ENCODE measurements at places on chromosomes 16 and 17.

GRCh38 chr17:44235583-44235936 lies 16.1 kb upstream of the UBTF start:
- no peak for DNase-seq

DNA sequence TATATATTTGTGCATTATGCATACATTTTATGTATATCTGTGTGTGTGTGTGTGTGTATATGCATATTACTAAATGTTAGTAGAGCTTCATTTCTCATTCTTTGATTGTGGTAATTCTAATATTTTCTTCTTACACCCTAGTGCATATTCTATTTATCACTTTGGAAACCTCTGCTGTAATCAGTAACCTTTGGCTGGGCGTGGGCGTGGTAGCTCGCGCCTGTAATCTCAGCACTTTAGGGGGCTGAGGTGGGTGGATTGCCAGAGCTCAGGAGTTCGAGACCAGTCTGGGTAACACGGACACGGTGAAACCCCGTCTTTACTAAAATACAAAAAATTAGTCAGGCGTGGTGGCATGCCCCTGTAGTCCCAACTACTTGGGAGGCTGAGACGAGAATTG lies 26.9 kb downstream of the CPSF4L start:
- no peak for DNase-seq

DNA sequence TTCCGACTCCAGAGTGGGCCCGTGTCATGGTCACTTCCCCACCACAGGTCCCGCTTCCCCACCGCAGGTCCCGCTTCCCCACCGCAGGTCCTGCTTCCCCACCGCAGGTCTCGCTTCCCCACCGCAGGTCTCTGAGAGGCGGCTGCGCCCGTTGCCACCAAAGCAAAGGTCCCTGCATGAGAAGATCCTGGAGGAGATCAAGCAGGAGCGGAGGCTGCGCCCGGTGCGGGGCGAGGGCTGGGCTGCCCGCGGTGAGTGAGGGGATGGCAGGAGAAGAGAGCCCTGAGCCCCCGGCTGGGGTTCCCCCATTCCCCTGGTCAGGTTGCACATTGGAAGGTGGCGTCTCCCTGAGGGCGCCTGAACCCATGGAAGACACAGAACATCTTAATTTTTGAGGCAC lies 17.4 kb upstream of the TCF25 start:
- DNase-seq: no peak

DNA sequence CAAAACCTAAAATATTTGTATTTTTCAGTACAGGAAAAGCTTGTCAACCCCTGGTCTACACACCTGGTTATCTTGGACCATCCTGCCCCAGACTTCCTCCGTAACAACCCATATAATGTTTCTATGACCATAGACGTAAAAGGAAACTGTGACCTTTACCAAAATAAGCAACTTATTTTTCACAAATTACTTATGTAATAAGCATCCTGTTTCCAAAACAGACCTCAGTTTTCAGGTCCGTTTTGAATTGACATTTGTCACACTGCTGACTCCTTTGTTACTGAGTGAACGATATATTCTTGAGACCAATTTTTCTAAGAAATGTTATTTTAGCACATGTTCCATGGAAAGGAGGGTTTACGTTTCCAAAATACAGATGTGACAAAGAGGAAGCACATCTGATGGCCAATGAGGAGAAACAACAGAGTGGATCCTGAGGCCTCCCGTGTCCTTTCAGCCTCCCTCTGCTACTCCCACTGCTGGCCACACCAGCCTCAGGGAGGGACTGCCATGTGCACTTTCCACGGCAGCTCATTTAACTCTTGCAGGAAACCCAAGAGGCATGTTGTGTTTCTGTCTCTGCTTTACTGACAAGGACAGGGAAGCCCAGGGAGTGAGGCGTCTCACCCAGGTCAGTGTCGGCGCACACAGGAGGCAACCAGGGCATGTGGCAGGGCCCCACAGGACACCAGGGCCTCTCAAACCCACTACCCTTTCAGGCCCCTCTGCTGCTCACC lies 20.1 kb upstream of the ALDH3A1 start:
- no peak for DNase-seq

DNA sequence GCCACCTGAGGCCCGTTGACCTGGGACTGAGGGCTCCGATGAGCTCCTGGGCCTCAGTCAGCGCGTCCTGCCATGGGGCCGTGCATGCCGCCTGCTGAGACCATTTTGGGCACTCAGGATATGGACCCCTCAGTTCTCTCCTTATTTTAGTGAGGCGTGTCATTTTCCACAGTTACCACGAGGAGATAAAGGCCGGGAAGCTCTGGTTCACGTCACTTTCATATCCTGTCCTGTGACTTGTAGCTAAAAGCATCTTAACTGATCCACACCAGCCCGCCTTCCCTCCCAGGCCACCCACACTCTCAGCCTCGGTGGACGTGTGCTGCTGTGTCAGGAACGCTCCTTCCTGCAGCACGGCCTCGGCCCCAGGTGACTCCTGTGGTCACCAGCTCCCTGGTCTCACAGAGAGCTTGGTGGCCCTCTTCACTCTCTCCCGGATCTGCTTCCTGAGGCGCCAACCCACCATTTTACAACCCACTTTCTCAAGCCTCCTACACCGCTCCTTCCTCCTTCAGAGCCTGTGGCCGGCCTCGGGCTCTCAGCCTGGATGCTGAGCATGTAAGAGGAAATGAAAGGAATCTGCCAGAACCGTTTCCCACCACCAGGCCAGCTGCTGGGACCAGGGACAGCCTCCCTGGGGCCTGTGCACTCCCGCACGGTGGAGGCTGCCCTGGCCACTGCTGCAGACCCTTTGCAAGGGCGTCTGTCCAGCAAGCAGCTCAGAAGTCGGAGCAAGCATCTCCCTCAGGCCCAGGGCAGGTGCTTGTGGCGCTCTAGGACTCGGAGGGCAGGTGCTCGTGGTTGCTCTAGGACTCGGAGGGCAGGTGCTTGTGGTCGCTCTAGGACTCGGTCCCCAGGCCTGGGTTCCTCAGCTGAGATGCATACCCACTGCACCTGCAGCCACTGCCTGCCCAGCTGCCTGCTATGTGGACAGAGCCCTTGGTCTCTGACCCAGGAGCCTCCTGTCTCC lies 23.9 kb upstream of the FASN start:
- DNase-seq: no peak

DNA sequence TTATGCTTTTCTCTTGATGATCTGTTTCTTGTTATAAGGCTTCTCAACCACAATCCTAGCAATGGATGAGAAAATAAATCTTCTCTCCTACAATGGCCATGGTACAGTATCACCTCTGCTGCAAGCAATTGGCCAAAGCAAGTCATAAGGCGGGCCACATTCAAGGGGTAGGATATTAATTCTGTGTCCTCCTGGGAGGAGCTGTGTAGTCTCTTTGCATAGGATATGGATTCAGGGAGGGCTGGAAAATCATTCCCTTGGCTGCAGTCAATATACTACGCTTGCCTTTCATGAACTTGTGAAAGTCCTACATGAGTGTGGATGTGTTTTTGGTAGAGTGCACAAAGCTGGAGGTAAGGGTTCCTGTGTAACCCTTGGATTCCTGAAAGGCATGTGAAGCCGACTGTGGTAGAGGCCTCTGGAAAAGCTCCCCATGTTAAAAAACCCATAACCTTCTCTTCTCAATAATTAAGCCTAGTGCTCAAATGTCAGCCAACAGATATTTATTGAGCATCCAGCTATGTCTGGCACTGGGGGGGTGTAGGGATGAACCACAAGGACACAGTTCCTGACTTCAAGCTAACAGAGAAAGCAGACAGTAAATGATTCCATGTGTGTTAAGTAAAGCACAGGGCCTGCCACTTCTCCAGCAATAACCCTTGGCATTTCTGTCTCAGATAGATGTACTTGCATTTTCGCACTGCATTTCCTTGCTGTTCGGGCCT lies 147.6 kb upstream of the HS3ST3A1 start:
- no peak for DNase-seq

GRCh38 chr17:76709077-76709950 lies 1.5 kb downstream of the MXRA7 start:
- peak; percentile 96 for DNase-seq

DNA sequence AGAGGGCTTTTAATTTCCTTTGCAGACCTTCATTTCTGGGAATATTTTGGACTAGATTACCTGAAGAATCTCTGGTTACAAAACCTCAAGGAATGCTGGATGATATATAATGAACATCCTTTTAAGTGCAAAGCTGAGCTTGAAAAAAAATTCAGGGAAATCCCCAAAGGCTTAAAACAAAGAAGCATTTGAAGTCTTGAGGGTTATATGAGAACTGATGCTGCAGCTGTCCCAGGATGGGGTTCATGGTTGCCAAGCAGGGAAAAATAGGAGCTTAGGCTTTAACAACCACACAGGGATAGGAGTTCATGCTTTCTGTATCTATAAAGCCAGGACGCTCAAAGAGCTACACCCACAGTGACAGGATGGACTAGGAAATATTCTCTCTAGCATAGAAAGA lies 150.4 kb upstream of the IRX5 start:
- DNase-seq: no peak

DNA sequence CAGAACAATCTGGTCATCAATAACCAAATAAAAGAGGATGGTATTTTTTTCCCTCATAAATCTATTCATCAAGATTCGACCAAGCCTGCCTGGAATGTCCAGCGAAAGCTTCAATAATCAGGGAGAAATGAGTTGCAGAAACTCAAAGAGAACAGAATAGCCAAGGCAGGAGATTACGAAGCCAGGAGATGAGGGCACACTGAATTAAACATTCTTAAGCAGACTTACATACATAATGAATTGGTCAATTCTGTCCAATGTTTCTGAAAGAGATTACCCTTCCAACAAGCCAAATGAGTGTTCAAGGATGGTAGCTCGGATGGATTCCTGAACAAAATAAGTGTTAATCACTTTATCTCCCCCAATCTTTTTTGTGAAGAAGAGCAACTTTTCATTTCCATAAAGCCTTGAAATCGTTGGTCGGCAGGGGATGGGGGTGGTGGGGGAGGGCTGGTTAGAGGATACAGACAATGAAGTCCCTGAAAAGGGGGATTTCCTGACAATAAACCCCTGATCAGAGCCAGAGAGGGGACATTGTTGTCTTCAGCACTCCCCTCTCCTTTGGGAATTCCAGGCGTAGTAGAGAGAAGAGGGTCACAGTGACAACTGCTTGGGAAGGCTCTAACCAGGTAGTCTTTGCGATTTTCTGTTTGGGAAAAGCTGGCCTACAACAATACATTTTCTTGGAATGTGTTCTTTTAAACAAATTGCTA lies 20.7 kb downstream of the TOX3 start:
- no peak for DNase-seq

GRCh38 chr17:79890706-79891105 lies 51.5 kb upstream of the CBX4 start:
- DNase-seq: no peak

GRCh38 chr16:9457215-9457614 lies 365.8 kb downstream of the HAPSTR1 start:
- DNase-seq: no peak

DNA sequence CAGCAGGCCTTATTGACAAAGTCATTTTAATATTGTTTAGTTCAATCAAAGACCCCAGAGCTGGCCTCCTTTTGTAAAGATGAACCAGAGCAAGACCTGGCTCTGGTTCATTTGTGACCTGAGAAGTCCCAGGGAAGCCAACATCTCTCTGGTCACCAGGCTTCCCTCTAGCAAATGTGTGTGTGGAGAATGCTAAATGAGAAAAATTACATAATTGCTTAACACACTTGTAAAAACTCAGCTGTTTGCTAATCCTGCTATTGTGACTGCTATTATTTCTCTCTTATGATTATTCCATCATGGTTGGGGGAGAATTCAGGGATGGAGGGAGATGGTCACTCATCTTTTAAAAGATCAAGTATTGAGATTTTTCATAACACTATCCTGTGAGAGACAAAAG lies 94.3 kb upstream of the CLEC3A start:
- DNase-seq: no peak

DNA sequence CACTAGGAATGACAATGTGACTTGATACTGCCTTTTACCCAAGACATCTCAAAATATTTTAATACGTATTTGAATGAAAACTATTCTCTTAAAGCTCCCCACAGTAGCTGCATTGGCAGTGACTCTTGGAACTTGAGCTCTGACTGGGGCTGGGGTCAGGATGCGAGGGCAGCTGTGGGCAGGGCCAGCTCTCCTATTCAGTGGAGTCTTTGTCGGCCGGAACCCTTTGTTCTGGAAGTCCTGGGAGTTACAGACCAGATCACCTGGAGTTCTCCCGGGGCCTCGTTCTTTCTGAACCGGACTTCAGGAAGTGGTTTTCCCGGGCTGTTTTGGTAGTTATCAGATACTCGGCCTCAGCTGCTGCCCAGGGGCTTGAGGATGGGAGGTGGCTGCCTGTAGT lies 84.9 kb downstream of the NPIPB11 start:
- no peak for DNase-seq

DNA sequence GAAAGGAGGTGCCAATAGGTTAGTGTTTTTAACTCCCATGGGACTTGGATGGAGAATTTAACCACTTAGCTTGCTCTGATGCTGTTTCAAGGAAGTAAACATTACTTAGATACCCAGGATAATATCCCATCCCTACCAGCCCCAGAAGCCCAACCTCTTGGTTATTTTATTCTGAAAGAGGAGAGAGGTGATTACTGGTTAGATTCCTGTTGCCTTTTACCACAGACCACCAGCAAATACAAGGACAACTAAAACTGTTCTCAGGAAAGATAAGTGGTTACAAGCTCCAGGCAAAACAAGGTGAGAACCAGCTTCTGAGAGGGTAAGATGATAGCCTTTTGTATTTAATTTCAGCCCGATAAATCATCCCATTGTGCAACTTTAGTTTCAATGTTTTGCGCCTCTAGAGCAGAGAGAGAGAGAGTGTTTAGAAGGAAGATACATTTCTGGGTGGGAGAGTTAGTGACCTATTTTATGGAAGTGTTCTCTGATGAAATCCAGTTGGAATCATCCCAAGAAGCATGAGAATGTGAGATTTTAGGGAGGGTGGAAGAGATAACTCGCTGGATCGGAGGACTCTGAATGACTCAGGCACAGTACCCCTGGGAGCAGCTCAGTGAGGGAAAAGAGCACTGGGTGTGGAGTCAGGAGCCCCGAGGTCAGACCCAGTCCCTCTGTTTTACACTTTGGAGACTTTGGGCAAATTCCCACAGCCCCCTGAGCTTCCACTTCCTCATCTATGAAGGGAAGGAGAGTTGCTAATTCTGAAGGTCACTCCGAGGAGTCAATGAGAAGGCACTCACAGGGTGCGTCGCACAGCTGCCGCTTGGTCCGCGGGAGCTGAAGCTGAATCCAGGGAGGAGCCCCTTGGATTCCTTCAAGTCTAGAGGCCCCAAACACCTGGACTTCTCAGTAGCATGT lies 12.1 kb downstream of the GLP2R start:
- peak; percentile 87 for DNase-seq

- DNase-seq: no peak
Measured at GRCh38 chr17:72400863-72401262, 280.0 kb downstream of the SOX9 start.

- no peak for DNase-seq
Measured at GRCh38 chr16:8403978-8404749, 186.1 kb downstream of the TMEM114 start.

GRCh38 chr16:21994856-21995465 lies 6.0 kb downstream of the PDZD9 start:
- no peak for DNase-seq

GRCh38 chr17:82494236-82495055 lies 25.1 kb upstream of the FOXK2 start:
- peak; percentile 94 for DNase-seq
